ENCODE measurements at places on chromosomes 2 and 18.

- no peak for DNase-seq
Measured at GRCh38 chr18:12409469-12409868, 1.7 kb downstream of the PRELID3A start.

DNA sequence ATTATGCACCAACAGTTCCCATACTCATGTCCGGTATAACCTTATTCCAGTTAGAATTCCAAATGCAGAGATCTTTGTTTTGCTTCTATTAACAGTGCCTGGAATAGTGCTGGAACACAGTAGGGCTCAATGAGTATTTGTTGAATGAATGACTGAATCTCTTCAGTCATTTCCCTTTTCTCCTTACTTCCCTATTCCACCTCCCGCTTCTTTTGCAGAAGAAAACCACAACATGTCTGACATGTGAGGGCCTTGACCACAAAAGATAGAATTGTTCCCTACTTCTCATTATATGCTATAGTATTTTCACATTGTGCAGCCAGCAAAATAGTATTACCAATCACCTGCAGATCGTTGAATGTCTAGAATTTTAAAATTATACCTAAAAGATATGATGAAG lies 19.5 kb upstream of the HNRNPLL start:
- peak; percentile 85 for DNase-seq

DNA sequence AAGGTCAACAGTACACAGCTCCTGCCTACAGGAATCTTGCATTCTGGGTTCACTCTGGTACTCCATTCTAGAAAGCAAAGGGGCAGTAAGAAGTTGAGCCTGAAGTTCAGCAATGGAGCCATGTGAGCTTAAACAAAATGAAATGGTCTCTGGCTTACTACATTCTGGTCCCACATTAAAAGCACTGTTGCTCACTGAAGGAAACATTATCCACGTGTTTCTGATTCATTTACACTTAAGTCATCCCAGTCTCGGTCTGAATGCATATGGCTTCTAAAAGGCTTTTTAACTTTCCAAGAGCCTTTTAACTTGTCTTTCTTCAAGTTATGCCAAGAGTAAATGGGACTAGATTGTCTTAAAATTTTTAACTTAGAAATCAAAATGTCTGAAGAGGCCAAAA lies 177.8 kb downstream of the LNPK start:
- no peak for DNase-seq

- DNase-seq: no peak
Measured at GRCh38 chr2:108858894-108859293, 72.3 kb downstream of the CCDC138 start.

DNA sequence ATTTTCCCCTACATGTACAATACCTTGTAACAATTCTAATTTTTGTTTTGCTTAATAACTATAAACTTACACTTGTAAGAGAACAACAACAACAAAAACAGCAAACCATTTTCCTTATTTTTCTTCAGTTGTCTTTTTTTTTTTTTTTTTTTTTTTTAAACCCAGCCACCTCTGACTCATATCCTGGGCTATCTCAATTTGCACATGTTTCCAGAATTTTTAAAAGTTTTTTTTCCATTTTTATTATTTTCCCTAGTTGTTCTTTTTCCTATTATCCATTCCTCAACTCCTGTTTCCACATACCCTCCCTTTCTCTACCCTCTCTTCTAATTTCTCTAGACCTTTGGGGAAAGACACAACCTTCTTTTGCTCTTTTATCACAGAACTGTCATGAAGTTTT lies 112.5 kb downstream of the EFEMP1 start:
- DNase-seq: no peak

GRCh38 chr18:26457195-26457594 lies 91.2 kb downstream of the KCTD1 start:
- DNase-seq: no peak

GRCh38 chr2:181554061-181554830 lies 97.1 kb downstream of the ITGA4 start:
- no peak for DNase-seq

GRCh38 chr2:190714958-190715357 lies 66.1 kb downstream of the NAB1 start:
- no peak for DNase-seq

DNA sequence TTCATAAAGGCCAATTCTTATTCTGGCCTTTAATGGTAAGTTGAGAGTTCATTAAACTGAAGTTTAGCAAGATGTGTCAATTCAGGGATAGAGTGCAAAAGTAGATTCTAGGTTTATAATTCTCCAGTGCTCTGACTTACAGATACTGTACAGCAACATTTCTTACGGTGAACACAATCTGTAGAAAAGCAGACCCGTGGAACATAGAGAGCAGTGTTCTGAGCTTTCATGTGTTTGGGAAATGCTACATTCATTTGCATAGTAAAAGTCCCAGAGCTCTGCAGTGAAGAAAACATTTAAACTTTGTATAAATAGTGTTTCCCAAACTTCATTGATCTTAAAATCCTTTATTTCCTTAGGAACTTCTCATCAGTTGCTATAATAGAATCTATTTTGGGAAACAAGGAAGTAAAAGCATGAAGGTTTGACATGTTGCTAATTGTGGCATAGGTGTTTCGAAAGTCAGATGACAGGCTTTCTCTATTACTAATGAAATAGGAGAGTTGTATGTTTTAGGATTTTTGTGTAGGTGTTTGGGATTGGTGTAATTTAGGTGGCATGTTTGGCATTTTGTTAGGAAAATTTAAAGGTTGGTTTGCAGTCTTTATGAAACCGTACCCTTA lies 138.2 kb downstream of the ASXL3 start:
- DNase-seq: no peak

GRCh38 chr2:237234268-237234667 lies 148.6 kb downstream of the COPS8 start:
- no peak for DNase-seq

DNA sequence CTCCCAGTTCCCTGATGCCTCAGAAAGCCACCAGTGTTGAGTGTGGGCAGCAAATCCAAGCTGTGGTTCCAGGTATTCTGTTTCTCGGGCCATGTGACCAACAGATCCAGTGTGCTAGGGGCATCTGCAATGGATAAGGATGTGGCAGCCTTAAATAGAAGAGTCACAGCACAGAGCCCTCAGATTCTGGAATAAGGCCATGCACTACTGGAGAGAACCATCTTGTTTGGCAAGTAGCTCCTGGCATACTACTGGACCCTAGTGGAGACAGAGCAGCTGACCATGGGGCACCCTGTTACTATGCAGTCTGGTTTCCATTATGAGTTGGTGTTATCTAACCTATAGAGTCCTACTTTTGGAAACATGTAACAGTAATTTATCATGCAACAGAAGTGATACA lies 53.3 kb upstream of the ZBTB7C start:
- DNase-seq: no peak

- DNase-seq: no peak
Measured at GRCh38 chr2:160288324-160288723, 88.3 kb upstream of the ITGB6 start.

DNA sequence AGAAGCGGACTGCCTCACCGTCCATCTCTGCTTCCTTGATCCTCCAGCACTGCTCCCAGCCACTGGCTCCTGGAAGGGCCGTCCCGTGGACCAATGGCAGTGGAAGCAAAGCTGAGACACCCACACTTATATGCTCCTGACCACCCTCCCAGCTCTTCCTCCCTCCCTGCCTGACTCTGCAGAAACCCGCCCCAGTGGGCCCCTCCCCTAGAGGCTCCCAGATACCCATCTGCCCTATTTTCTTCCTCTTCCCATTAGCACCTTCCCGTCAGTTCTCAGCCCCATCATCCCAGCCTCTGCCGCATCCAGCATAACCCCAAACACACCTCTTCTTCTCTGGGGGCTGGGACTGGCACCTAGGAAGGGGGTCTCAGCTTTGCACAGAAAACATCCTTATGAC lies at the start of gene CLEC4F:
CLEC4F (minus strand) TSS at position 101 of the 400 bp plus-strand sequence; CDS start at position 25, 76 bp downstream.
- DNase-seq: no peak

- DNase-seq: no peak
Measured at GRCh38 chr18:54742659-54743604, 85.3 kb upstream of the RAB27B start.

GRCh38 chr2:168216351-168217005 lies 30.9 kb downstream of the STK39 start:
- DNase-seq: no peak

DNA sequence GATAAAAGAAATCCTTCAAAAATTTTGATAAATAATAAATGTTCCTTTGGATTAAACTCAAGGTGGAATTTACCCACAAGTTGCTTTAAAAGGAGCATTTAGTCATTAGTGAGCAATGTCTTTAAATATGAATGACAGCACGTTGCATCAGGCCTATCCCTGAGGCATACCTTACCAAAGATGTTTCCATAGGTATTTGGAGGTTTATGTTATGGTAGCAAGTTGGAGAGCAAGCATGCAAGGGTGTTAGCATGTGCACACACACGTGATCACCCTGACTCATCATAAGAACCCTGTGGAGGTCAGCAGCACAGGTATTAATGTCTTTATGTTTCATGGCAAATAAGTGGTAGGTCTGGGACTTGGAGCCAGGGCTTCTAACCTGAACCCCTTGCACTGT lies 159.9 kb downstream of the ACTR3 start:
- no peak for DNase-seq

- DNase-seq: no peak
Measured at GRCh38 chr18:46415532-46416252, 241.3 kb downstream of the LOXHD1 start.

GRCh38 chr18:68564351-68564750 lies 150.6 kb downstream of the TMX3 start:
- DNase-seq: no peak

GRCh38 chr18:40555914-40556313 lies 1399.1 kb upstream of the PIK3C3 start:
- no peak for DNase-seq

DNA sequence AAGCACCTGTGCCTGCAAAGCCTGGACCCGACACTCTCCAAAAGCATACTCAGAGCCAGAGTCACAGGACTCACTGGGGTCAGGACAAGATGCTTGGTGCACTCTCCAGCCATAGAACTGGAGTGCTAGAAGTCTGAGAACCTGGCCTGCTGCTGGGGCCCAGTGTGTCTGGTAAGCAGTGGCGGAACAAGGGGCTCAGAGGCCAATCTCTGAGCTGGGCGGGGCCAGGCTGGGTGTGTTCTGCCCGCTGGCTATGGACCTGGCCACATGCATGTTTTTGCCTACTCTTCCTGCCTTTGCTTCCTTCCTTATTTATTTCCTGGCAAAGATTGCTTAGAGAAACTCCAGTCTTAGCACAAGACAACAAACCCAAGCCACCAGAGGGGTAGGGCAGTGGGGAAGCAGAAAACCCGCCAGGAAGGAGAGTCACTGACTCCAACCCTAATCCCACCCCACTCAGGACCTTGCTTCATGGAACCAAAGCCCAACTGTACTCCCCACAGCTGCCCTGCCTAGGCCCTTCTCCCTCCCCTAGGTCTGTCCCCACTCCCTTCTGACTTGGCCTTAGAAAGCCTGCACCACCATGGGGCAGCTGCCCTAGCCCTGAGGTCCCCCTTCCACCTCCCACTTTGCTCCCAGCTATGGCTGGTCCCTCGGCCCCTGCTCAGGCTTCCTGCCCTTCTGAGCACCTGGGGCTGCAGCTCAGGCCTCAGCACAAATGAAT lies 315.5 kb downstream of the CELF4 start:
- no peak for DNase-seq

DNA sequence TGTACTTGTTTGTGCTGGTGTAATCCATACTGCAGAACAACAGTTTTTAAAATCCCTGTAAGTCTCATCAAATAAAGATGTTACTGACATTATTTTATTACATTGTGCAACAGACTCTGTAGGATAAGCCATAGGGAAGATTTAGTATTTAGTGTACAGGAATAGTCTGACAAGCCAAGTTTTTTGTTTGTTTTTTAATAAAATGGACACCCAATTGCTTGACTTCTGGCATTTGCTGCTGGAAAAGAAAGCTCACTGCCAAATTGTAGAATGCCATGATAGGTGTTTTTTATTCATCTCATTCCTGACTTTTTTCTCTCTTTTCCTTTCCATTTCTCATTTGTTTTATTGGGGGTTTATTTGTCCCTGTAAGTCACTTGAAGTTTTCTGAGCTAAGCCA lies 38.1 kb downstream of the SMARCAL1 start:
- no peak for DNase-seq

- DNase-seq: peak; percentile 6
Measured at GRCh38 chr2:201507725-201508124, 56.2 kb downstream of the STRADB start.

- DNase-seq: no peak
Measured at GRCh38 chr2:58131191-58132011, 84.8 kb downstream of the VRK2 start.

DNA sequence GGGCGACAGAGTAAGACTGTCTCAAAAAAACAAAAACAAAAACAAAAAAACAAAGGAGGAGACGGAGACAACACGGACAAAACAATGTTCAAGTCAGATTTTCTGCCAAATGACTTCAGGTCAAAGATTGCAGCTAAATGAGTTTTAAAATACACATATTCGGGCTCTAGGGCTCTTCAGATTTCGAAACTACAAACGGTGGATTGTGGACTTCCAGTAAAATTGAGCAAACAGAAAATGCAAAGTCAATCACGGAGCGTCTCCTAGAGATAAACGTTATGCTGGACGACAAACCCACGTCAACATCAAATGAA lies 558 bp downstream of the MRPS5 start:
- no peak for DNase-seq

GRCh38 chr2:38187541-38188011 lies 111.6 kb upstream of the CYP1B1 start:
- DNase-seq: no peak

GRCh38 chr2:85813211-85813981 lies 59.6 kb downstream of the ATOH8 start:
- DNase-seq: no peak

DNA sequence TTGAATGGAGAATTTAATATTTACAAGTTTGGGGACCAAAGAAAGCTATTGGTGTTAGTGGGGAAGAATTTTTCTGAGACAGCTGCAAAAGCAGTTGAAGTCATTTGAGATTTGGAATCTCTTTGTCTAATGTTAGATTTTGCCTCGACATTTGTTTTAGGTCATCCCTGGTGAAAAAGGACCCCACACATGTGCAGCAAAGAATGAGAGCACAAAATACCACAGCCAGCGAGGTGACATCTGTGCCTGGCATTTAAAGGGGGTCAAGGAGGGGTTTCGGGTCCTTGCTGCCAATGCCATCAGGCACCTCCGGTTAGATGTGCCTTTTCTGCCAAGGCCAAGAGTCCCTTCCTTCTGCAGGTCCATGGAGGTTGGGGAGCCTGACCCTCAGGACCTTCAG lies 173.3 kb downstream of the TRIB2 start:
- no peak for DNase-seq

DNA sequence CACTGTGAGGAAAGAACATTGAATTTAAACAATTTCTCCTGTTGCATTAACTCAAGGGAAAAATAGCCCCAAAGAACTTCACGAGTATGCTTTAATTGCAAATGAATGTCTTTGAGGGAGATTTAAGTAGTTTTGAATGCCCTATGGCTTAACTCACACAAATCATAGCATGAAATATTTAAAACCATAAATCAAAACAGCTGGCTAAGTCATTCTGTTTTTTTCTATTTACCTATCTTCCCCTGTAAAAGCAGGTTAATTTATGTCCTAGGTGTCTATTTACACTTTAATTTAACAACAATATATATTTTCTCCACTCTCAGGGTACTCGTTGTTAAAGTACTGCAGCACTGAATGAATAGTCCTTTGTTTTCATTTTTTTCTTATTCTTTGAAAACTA lies 118.8 kb upstream of the PIEZO2 start:
- DNase-seq: no peak

- DNase-seq: no peak
Measured at GRCh38 chr2:226691255-226691654, 108.4 kb downstream of the IRS1 start.

GRCh38 chr2:72770879-72771461 lies 54.9 kb downstream of the EXOC6B start:
- DNase-seq: peak; percentile 90

GRCh38 chr2:104597942-104598341 lies 256.0 kb upstream of the POU3F3 start:
- DNase-seq: no peak

- no peak for DNase-seq
Measured at GRCh38 chr2:8885449-8886201, 48.2 kb upstream of the KIDINS220 start.

Data from suppressor macrophage treated with lipopolysaccharide for 4 hours (primary cell).